SK-N-MC (cell line): ENCODE measurements at places on chromosomes 7 and 10.

DNA sequence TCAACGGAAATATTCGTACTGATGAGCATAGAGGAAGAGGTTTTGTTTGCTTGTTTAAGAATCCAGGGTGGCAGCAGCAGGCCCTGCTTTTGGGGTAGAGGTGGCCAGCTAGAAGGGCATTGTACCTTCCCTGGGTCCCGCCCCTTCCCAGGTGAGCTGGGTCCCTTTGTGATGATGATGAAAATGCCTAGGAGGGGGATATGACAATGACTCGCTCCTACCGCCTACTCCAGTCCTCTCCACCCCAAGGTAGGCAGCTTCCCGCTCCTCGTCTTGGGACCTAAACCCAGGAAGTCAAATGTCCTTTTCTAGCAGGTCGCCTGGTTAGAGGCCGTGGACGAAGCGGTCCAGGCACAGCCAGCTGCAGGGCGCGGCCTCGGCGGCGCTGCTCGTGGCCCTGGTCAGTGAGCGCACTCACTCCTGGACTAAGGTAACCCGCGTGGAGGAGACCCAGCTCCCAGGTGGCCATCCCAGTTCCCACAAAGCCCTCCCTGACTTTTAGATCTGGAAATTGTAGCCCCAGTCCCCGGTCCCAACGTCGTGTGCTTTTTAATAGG, 141.4 kb downstream of the LSMEM1 start:
- DNase-seq: no peak

- no peak for DNase-seq
These were observed 14.5 kb downstream of the HIPK2 start for GRCh38 chr7:139763330-139763729.

- DNase-seq: no peak
These were observed 2.6 kb downstream of the EXOC4 start for GRCh38 chr7:133255486-133255885.

DNA sequence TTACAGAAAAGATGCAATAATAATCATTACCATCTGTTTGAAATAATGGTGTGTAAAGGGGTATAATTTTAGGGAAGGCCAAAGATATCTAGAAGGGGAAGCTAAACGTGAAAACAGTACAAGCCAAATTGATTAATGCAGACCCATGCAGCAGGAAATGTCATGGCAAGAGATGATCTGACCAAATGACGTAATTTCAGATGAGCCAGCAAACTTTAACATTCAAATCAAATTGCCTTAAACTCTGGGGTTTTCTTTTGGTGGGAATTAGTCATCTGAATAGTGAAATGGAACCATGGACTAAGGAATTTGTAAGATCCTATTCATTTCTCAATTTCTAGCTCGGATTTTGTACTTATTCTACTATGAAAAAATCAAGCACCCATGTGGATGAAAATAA, 21.4 kb upstream of the SCIN start:
- DNase-seq: no peak

GRCh38 chr7:12226756-12227155, 15.7 kb downstream of the TMEM106B start:
- no peak for DNase-seq

GRCh38 chr7:17384400-17384799, 85.9 kb downstream of the AHR start:
- no peak for DNase-seq

DNA sequence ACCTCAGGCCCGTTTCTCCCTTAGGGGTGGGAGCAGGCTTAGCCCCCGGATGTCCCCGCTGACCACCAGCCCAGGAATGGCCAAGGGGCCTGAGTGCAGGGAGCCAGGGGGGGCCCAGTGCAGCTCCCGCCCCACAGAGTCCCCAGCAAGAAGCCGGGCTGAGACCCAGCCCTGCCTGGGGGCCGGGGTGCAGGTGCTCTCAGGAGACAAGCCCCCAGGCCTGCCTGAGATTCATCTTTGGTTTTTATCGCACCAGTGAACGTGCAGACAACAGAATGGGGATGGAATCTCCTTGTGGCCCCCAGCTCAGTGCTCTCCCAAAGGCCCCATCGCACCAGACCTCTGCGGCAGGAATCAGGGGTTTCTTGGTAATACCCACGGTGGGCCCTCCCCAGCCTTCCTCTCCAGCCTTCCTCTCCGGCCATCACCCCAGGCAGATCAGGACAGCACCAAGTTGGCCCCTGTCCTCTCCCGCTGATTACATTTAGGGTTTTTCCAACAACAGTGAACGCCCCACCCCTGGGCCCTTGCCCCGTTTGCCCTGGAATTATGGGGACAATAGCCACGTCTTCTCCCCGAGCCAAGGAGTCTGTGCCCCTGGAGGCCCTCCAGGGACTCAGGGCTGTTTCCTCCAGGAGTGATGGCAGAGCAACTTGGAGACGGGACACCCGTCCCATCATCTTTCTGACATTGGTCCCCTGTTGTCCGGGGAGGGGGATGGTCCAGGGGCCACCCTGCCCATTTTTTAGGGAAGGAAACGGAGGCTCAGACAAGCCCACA, 22.4 kb downstream of the ADAP1 start:
- no peak for DNase-seq

GRCh38 chr10:130656582-130657133, 520.5 kb downstream of the GLRX3 start:
- no peak for DNase-seq

- DNase-seq: no peak
These were observed 45.6 kb upstream of the PIP4K2A start for GRCh38 chr10:22760025-22760424.

DNA sequence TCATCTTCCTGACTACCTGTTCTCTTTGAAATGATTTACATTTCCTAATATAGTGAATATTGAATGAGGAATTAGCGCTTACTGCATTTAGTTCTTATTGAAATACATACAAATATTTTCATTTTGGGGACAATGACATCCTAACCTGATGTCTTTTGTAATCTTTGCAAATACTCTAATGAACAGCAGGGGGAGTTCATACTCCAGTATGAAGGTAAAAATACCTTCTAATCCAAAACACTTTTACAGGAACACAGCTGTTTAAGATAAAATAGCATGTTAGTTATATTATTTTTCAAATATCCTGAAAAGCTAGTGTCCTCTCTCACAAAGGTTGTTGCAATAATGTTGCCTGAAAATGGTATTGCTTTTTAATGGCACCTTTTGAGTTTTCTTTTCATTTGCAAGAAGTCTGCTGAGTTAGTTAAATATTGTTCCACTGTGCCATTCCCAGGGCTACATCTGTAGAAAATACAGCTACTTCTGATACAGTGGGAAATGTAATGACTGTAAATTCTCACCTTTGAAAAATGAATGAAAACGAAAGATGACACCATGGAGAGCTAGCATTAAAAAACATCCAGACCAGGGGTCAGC, 400.0 kb downstream of the PHF14 start:
- DNase-seq: no peak

DNA sequence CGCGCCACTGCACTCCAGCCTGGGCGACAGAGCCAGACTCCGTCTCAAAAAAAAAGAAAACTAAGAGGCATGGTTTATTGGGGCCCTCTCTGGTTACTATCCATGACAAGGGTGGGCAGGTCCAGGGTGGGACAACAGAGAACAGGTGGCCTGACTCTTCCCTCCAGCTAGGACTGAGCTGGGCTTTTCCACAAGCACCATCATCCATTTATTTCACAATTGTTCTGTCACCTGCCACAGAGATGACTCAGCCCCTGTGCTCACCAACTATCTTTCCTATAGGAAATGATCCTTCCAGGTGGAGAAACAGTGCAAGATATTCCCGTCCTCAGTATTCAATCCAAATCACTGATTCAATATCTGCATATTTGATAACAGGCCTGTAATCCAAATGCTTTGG, 44.9 kb upstream of the MYL10 start:
- no peak for DNase-seq

DNA sequence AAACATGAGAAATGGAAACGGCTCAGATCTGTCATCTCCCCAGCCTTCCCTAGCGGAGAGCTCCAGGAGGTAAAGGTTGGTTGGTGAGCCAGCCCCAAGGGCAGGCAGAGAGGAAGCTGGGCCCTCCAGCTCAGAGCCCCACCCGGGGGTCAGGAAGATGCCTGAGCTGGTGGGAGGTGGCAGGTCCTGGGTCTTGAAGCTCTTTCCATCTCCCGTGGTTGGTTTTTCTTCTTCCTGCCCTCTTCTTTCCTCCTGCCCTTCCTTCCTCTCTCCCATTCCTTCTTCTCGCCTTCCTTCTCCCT, 384.2 kb upstream of the FOXK1 start:
- no peak for DNase-seq
